Progenitor cell of endocrine pancreas (in vitro differentiated cells): ENCODE measurements at places on chromosomes 5 and 9.

- DNase-seq, result no peak
Observed at GRCh38 chr9:34279411-34279810, 49.7 kb downstream of the KIF24 start.

- DNase-seq, result no peak
Observed at GRCh38 chr5:133707629-133708028, 95.3 kb upstream of the FSTL4 start.

DNA sequence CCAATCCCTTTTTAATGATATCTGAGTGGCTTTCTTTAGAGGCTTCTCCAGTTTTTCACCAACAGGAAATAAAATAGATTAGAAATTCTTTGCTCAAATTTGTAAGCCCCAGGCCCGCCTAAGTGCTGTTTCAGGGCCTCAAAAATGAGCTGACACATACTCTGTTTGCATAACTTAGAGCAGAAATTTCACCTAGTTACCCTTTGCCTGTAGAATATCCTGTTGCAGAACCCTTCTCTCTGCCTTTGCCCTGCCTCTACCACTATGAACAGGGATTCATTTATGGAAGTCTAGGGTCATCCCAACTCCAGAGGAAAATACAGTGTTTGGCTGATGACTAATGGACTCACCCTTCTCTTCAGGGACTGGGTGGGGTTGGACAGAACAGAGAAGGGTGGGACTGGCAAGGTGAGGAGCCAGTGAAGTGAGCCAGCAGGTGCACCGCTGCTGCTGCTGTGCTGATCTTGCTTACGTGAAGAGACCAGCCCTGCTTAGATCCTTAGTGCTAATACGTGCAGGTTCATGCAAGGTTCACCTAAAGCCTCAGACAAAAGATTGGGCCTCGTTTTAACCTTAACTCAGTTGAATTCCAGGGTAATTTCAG lies 22.8 kb downstream of the OSTF1 start:
- no peak for DNase-seq

DNA sequence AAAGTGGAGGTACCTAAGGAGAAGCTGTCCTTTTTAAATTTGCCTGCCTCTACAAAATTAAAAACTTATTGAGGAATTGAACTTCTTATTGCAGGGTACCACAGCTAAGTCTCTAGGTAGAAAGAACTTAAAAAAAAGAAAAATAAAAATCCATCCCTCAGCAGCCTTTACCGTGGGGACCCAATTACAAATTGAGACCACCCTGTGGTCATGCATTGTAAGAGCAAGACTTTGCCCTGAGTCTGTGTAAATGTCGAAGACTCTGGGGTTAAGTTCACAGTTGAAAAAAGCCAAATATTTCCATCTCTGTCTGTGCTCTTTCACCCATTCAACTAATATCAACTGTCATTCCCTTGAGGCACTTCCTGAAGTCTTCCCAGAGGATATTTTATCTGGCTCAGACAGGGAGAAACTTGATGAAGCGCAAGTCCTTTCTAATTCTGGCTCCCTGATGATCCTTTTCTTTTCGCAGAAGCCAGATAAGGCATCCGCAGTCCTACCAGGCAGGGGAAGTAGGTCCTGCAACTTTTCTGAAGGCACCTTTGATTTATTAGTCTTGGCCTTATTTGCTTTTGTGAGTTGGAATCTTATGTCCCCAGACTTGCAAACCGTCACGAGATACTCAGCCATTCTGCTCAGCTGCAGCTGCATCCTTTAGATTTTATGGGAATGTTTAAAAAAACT lies 323.8 kb upstream of the WWC1 start:
- no peak for DNase-seq

GRCh38 chr9:81266086-81266485 lies 423.3 kb downstream of the TLE1 start:
- no peak for DNase-seq

- DNase-seq, result no peak
Observed at GRCh38 chr5:1508659-1509290, 15.0 kb downstream of the LPCAT1 start.

GRCh38 chr5:151449297-151449696 lies 1.9 kb downstream of the SLC36A1 start:
- no peak for DNase-seq

DNA sequence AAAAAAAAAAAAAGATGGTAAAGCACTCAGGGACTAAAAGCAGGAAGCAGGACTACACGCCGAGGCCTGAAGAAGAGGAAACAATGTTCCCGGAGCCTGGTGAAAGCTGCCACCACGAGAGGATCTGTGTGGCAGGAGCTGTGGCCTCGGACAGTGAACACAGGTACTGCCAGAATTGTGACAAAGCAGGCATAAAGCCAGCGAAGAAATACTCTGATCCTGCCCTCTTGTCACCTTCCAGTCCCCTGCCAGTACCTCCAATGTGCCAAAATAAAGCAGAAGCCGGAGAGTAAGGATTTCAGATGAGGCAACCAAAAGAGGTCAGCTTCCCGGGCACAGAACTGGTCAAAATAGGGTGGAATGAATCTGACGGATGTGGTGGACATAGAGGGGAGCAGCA lies 211.5 kb upstream of the TARS1 start:
- no peak for DNase-seq

DNA sequence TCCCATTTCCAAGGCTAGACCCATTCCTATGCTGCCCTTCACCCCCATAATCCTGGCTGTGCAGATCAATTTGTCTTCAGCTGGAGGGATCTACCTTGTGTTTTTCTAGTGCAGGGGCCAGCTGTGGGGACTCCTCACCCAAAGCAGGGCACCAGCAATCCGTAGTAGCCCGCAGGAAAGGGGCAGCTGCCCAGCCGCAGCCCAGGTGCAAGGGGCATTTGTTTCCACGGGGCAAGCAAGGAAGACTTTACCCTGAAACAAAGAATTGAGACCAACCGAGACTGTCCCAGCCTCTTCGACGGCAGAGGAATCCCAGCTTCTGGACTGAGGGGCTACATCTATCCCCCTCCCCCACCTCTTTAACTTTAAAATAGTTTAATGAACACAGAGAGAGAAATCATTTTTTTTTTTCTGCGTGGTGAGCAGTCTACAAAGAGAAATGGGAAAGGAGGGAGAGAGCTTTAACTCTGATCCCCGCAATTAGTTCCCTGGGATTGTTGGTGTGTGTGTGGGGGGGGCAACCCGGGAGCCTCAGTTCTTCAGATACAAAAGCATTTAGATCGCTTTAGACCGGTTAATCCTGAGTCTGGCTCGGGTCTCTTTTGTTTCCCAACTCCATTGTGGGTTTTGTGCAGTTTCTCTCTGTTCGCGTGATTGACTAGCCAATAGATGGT lies 10.6 kb upstream of the LHX2 start:
- DNase-seq, result no peak

- DNase-seq, result no peak
Observed at GRCh38 chr5:137731176-137731575, 4.7 kb downstream of the KLHL3 start.

DNA sequence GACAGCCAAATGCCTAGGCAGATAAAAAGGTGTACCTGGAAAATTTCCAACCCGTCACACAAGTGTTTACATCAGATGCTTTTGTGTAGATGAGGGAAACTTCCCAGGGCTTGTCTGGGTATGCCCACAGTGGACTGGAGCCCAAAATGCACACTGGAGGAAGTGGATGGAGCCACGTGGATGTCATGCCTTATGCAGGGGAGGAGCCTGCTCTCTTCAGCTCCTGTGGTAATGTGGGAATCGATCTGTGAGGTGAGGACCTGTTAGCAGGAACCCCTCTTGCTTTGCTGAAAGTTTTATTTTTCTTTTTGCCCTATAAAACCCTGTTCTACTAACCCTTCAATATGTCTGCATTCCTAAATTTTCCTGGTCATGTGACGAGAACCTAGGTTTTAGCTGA lies 439.2 kb upstream of the CDH9 start:
- no peak for DNase-seq
